Activated CD4-positive, alpha-beta memory T cell treated with anti-CD3 and anti-CD28 coated beads, Interleukin-2, amount 10 ng/mL, durations not matched to agents 7 days and 5 days (primary cell): ENCODE measurements at places on chromosomes 7 and 10. TPM values are rescaled to one million over a fixed set of nuclear protein-coding genes. Genes with fewer than 3 reads are reported as not detected.

The PALD1 gene
- 0.15 TPM for total RNA-seq

The NAMPT gene
- total RNA-seq = 134 TPM

The FXYD4 gene
- total RNA-seq = not detected

The C10orf67 gene
- total RNA-seq = not detected

The TFEC gene
- 0.05 TPM for total RNA-seq

The BTBD16 gene
- not detected for total RNA-seq

The TLX1 gene
- not detected for total RNA-seq

The POU6F2 gene
- not detected for total RNA-seq

The SORCS3 gene
- not detected for total RNA-seq

The ITGA8 gene
- not detected for total RNA-seq

The SPDYE6 gene
- 0.13 TPM for total RNA-seq

The VWA2 gene
- not detected for total RNA-seq

The CALCR gene
- total RNA-seq = not detected

The TMEM270 gene
- not detected for total RNA-seq

The HOXA13 gene
- not detected for total RNA-seq

The LBX1 gene
- not detected for total RNA-seq

The CASP7 gene
- total RNA-seq = 39.0 TPM

The PNLIPRP2 gene
- not detected for total RNA-seq

The RAMP3 gene
- total RNA-seq = not detected

The FOXI2 gene
- total RNA-seq = not detected

The ANKRD1 gene
- total RNA-seq = not detected

The PKD2L1 gene
- total RNA-seq = 0.18 TPM

The ZPBP gene
- total RNA-seq = not detected

The ZNF425 gene
- 1.1 TPM for total RNA-seq

The CALHM1 gene
- 0.58 TPM for total RNA-seq

The CAV2 gene
- total RNA-seq = not detected

The AKR1E2 gene
- 4.8 TPM for total RNA-seq
